ENCODE measurements at places on chromosomes 2 and 18. TPM values are rescaled to one million over a fixed set of nuclear protein-coding genes. Genes with fewer than 3 reads are reported as not detected.

TSHZ1 gene
- total RNA-seq: 6.6 TPM

SUPT7L gene
- 22.0 TPM for total RNA-seq

BAZ2B gene
- total RNA-seq: 46.9 TPM

ZSWIM2 gene
- total RNA-seq: 0.62 TPM

ZDBF2 gene
- 12.9 TPM for total RNA-seq

ACMSD gene
- not detected for total RNA-seq

PDE11A gene
- 0.33 TPM for total RNA-seq

OXER1 gene
- not detected for total RNA-seq

ZC3H8 gene
- total RNA-seq: 1.9 TPM

FBXO15 gene
- 1.1 TPM for total RNA-seq

TSPYL6 gene
- total RNA-seq: not detected

LIMS3 gene
- 14.7 TPM for total RNA-seq

PPP1R1C gene
- total RNA-seq: 2.2 TPM

C2orf81 gene
- 1.00 TPM for total RNA-seq

EPHA4 gene
- 33.2 TPM for total RNA-seq

GKN2 gene
- not detected for total RNA-seq

RAB17 gene
- total RNA-seq: 0.12 TPM

SERPINB12 gene
- total RNA-seq: not detected

ATP6V1B1 gene
- 0.62 TPM for total RNA-seq

CD207 gene
- total RNA-seq: not detected

KCNG3 gene
- under 0.01 TPM for total RNA-seq

DCDC2C gene
- total RNA-seq: not detected

DPP10 gene
- total RNA-seq: not detected

TUBB6 gene
- 487 TPM for total RNA-seq

ASB18 gene
- not detected for total RNA-seq

ALPI gene
- not detected for total RNA-seq

ABCG8 gene
- not detected for total RNA-seq

SKOR2 gene
- not detected for total RNA-seq

ANKRD36 gene
- total RNA-seq: 42.4 TPM

PDCD1 gene
- not detected for total RNA-seq

RIT2 gene
- not detected for total RNA-seq

SLC8A1 gene
- total RNA-seq: 53.6 TPM

GAD1 gene
- total RNA-seq: not detected

MC5R gene
- not detected for total RNA-seq

SP5 gene
- not detected for total RNA-seq

ATOH8 gene
- 4.5 TPM for total RNA-seq

SLC14A1 gene
- 13.3 TPM for total RNA-seq

Data from uterine smooth muscle cell (primary cell).